ENCODE measurements at places on chromosomes 4 and X. TPM values are rescaled to one million over a fixed set of nuclear protein-coding genes. Genes with fewer than 3 reads are reported as not detected.

DNA sequence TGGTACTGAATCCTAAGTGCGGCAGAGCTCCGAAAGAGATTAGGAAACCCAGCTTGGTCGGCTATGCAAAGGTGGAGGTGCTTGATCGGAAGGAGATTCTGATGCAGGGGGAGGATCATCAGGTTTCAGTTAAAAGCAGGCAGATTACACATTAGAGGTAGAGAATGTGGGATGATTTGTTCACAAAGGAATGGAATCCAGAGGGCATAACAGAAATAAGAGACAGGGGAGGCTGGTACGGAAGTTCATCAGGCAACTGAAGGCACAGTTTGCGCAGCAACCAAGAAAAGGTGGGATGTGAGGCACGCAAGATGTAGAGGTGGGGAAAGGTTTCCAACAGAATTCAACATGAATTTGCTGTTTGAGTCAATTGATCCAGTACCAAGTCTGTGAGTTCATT lies 424 bp upstream of the ZNF330 start:
- no peaks in the 10 kb centered on the region for H3K27me3 ChIP-seq
- no peak for DNase-seq
- no peaks in the 10 kb centered on the region for H3K36me3 ChIP-seq

- H3K4me3 ChIP-seq, result peak within 1 kb of the TSS; percentile 55
- no peaks in the 10 kb centered on the region for H3K36me3 ChIP-seq
- H3K27me3 ChIP-seq, result peaks cover 55% of the 10 kb centered on the region
- DNase-seq, result peak; percentile 0
- H3K4me1 ChIP-seq, result no peaks in the 10 kb centered on the region
Observed at GRCh38 chrX:111511477-111511876, at the start of gene SERTM2. SERTM2 (plus strand) TSS chrX:111511645; CDS start chrX:111518858, 7,213 bp downstream.

- H3K27me3 ChIP-seq, result no peaks in the 10 kb centered on the region
- H3K27ac ChIP-seq, result no peak overlapping the region
- H3K4me1 ChIP-seq, result no peaks in the 10 kb centered on the region
- no peak for DNase-seq
- no peaks in the 10 kb centered on the region for H3K36me3 ChIP-seq
Observed at GRCh38 chr4:152045449-152045806, 284.6 kb upstream of the GATB start.

The BMP3 gene
- not detected for total RNA-seq

DNA sequence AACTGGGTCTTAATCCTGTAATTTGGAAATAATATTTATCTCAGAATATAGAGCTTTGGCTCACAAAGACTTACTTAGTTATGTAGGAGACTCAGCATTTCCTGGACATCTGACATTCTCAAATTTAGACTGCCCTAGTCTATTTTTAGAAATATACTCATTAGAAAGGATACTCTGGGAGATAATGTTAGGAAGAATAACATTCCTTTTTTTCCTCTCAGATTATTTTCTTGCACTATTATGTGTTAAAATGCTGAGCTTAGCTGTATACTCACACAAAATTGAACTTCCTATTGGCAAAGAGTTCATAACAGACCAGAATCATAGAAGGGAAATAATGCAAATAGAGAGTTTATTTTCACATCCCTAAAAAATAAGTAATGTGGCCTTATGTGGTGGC lies 1424.9 kb upstream of the PCDH7 start:
- H3K4me3 ChIP-seq, result no peak overlapping the region
- no peak overlapping the region for H3K27ac ChIP-seq
- H3K4me1 ChIP-seq, result no peaks in the 10 kb centered on the region
- no peaks in the 10 kb centered on the region for H3K36me3 ChIP-seq
- no peak for DNase-seq
- no peaks in the 10 kb centered on the region for H3K27me3 ChIP-seq

GRCh38 chr4:77845929-77846328 lies 16.7 kb upstream of the MRPL1 start:
- H3K4me3 ChIP-seq, result peak overlapping the region; percentile 50
- H3K27me3 ChIP-seq, result no peaks in the 10 kb centered on the region
- no peak for DNase-seq
- peak overlapping the region; percentile 99 for H3K27ac ChIP-seq
- H3K36me3 ChIP-seq, result no peaks in the 10 kb centered on the region

DNA sequence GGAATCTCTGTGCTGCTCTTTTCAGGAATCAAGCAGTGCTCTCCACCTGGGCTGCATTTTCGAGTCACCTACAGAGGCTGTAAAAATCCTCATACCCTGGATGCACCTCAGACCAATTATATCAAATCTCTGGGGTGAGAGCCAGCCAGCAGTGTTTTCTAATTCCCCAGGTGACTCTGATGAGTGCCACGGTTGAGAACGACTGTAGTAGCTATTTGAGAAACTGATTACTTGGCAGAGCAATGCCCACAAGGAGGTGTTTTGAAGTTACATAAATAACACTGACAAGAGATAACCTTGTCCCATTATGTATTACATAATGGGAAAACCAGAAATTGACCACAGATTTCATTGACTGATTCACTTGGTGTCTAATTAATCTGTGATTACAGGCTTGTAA lies 46.8 kb downstream of the CLCN4 start:
- H3K27ac ChIP-seq, result no peak overlapping the region
- H3K4me3 ChIP-seq, result no peak overlapping the region
- DNase-seq, result no peak
- H3K27me3 ChIP-seq, result peaks cover 10% of the 10 kb centered on the region

GRCh38 chrX:118259213-118259612 lies 86.7 kb upstream of the WDR44 start:
- peaks cover 5% of the 10 kb centered on the region for H3K4me1 ChIP-seq
- H3K27me3 ChIP-seq, result peaks cover 29% of the 10 kb centered on the region
- no peak overlapping the region for H3K27ac ChIP-seq

GRCh38 chrX:110251961-110252360 lies 65.9 kb downstream of the AMMECR1 start:
- DNase-seq, result no peak
- H3K4me3 ChIP-seq, result no peak overlapping the region
- no peaks in the 10 kb centered on the region for H3K4me1 ChIP-seq

The GC gene
- total RNA-seq, result not detected

- H3K27ac ChIP-seq, result no peak overlapping the region
- H3K4me3 ChIP-seq, result no peak overlapping the region
- H3K36me3 ChIP-seq, result no peaks in the 10 kb centered on the region
- no peaks in the 10 kb centered on the region for H3K4me1 ChIP-seq
Observed at GRCh38 chr4:24063731-24064130, 173.9 kb upstream of the PPARGC1A start.

- DNase-seq, result no peak
- no peaks in the 10 kb centered on the region for H3K27me3 ChIP-seq
- no peak overlapping the region for H3K4me3 ChIP-seq
- no peaks in the 10 kb centered on the region for H3K36me3 ChIP-seq
Observed at GRCh38 chr4:137541181-137541580, 8.9 kb upstream of the PCDH18 start.

- H3K4me1 ChIP-seq, result no peaks in the 10 kb centered on the region
- no peak overlapping the region for H3K27ac ChIP-seq
- no peak overlapping the region for H3K4me3 ChIP-seq
Observed at GRCh38 chrX:9794495-9794894, 8.3 kb downstream of the SHROOM2 start.

The SHOX gene
- not detected for total RNA-seq

- peak; percentile 37 for DNase-seq
- peaks cover 75% of the 10 kb centered on the region for H3K27me3 ChIP-seq
- no peak overlapping the region for H3K4me3 ChIP-seq
- H3K27ac ChIP-seq, result no peak overlapping the region
Observed at GRCh38 chr4:184163813-184164212, 53.9 kb downstream of the ENPP6 start.

DNA sequence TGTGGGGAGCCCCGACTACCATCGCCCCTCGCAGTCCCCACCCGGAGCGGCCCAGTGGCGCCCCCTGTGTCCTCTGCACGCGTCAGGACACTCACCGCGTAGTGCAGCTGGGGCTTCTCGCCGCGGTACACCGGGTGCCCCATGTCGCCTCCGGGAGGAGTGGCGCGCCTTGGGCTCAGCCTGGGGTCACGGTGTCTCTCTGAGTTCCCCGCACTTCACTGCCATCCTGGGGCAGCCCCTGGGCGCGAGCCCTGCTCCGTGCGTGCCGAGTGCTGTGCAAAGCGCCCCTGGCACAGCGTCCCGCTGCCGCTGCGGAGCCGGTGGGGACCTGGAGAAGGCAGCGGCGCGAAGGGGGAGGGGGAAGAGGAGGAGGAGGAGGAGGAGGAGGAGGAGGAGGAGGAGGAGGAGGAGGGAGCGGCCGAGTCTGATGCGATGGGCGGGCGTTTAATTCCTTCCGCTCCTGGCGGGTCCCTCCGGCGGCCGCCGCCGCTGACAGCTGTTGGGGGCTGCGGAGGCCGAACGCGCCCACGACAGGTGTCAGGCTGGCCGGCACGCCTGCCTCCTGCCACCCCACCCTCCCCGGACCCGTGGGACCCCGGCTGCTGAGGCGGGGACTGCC lies 134.3 kb downstream of the AMELX start:
- H3K27ac ChIP-seq, result no peak overlapping the region
- no peak for DNase-seq
- H3K27me3 ChIP-seq, result peaks cover 18% of the 10 kb centered on the region

Measured in activated T-cell treated with anti-CD3 and anti-CD28 coated beads, Interleukin-2, amount 50 U/mL, for 72 hours (primary cell).